ENCODE measurements at places on chromosomes 11 and 22.

DNA sequence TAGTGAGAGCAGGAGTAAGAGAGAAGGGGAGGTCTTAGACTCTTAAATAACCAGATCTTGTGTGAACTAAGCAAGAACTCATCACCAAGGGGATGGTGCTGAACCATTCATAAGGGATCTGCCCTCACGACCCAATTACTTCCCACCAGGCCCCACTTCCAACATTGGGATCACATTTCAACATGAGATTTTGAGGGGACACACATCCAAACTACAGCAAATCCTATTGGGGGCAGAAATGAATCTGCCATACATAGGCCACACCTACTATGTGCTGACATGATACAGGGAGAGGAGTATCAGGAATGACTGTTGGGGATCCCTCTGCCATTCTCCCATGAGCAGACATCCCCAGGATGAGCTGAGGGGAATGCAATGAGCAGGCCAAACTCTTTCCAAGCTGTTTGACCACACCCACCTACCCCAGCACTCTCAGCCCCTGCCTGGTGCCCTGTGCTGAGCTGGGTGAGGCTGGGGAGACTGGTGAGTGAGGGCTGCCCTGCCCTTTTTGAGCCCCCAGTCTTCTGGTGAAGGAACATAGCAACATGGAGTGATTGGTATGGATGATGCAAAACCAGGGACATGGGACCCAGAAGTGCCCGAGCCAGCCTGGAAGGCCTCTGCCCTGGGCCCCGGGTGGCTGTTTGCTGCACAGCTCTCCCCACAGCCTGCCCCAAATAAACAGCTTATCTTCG lies 1.2 kb upstream of the GTSE1 start:
- DNase-seq, result no peak

DNA sequence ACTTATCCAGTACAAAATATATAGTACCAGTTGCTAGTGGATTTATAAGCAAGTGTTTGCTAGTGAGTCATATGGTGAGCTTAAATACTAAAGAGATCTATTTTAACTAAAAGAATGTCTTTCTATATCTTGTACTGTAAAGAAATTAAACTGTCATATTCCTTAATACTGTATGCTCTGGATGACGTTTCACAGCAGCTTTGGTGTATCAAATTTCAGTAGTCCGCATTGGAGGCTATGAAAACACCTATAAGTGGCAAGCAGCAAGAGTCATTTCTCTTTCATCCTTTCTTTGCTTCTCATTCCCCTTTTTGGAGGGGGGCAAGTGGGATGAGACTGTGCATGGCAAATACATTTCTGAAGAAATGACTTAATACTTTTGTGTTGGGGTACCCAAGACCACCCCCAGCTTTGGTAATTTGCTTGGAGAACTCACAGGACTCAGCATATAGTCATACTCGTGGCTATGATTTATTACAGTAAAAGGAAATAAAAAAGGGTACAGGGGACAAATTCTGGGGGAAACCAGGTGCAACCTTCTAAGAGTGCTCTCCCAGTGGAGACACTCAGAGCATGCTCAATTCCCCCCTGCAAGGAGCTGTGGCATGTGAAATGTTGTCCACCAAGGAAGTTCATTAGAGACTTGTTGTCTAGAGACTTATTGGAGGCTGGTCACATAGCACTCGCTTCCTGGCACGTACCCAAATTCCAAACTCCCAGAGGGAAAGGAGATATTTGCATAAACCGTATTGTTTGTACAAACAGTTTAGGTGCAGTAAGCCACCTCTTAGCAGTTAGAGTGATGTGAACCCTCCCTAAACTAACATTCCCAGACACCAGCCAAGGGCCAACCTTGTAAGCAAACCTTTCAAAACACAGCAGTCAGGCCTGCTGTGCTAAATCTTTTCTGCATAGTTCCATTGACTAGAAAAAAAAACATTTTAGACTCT lies 210.8 kb downstream of the PGR start:
- DNase-seq, result no peak

GRCh38 chr22:45528046-45528445 lies 25.4 kb downstream of the FBLN1 start:
- DNase-seq, result no peak

GRCh38 chr11:130608287-130608686 lies 159.8 kb downstream of the ADAMTS15 start:
- DNase-seq, result no peak

GRCh38 chr11:122207921-122208764 lies 92.1 kb upstream of the BLID start:
- no peak for DNase-seq

- peak; percentile 96 for DNase-seq
Observed at GRCh38 chr11:65420979-65421793, 1.4 kb upstream of the NEAT1 start.

- DNase-seq, result no peak
Observed at GRCh38 chr22:50146439-50147238, 23.9 kb upstream of the PANX2 start.

- no peak for DNase-seq
Observed at GRCh38 chr11:35683728-35684339, 21.3 kb downstream of the TRIM44 start.

DNA sequence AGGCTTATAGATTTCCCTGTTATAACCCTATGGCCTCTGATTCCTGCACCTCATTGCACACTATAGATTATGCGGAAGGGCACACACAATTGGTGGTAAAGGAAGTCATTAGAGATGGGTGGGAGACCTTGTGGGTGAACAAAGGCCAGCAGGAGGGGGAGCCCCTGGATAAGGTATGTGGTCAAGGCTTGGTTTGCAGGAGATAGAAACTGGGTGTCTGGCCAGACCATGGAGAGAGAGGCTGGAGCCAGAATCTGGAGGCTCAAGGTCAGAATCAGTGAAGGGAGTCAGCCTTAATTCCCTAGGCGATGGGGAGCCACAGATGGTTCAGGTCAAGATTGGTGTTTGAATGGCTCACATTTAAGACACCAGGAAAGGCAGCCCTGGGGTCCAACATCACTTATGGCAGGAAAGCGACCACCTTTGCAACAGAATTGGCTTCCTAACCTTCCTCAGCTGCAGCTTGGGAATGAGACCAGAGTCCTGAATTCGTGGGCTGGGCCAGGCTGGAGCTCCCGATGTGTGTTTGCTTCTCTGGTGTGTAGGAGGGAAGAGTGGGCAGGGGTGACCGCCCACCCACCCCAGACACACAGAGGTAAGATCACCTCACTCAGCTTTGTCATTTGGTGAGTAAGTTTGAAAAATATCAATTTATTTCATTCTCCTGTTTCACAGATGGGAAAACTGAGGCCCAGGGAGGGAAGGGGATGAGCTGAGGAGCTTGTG lies 22.7 kb upstream of the SCUBE1 start:
- DNase-seq, result no peak

Measured in activated CD4-positive, alpha-beta T cell treated with anti-CD3 and anti-CD28 coated beads, Interleukin-2, amount 50 U/mL, for 16 hours (primary cell).